Hippocampal formation (tissue), 2 donors: ENCODE measurements at places on chromosomes 2 and 18.

DNA sequence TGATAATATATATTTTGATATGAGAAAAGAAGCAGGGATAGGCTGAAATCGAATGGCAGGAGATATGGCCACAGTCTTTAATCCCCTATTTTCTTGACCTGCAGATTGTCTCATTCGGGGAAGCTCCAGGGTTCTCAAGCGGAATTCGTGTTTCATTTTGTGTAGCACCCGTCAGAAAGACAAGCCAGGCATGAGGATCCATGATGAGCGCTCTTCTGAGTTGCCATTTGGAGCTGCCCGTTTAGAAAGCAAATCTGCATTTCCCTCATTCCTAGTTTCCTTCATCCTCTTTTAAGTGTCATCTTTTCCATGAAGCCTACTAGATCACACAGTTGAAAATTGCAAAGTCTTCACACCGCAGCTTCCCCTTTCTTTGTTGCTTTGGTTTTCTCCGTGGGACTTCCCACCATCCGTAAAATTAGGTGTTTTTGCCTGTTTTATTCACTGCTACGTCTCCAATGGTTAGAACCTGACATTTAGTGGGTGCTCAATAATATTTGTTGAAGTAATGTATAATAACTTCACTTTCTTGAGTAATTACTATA, 16.9 kb downstream of the HNMT start:
- DNase-seq, result no peak

DNA sequence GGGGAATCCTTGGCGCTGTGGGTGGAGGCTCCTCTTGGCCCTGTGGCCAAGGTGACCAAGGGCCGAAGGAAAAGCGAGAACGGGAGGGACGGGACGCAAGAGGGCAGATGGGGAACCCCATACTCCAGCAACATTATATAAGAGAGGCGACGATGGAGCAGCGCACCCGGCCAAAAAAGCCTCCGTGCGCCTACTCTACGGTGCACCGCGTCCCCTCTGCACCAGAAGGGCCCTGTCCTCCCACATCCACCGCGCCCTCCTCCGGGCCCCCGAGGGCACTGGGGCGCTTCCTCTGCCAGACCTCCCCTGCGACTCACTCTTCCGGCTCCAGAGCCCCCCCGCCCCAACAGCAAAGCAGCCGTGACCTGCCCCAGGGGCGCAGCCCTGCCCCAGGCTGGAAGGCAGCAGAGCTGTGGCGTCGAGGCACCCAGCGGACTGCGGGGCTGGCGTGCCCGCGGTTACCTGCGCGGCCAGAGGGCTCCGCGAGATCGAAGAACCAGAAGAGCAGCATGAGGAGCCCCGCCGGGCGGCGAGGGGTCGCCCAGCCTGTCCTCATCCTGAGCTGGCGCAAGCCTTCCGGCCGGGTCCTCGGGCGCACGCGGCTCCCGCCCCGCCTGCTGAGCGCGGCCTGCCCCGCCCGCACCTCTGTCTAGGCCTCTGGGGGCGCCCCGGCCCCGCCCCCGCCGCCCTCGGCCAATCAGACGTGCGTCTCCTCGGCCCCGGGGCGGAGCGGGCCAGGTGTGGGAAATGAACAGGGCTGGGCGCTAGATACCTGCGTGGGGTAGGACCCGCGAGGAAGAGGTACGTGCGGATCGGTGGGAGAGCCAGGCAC, 106.3 kb upstream of the CD302 start:
- no peak for DNase-seq

DNA sequence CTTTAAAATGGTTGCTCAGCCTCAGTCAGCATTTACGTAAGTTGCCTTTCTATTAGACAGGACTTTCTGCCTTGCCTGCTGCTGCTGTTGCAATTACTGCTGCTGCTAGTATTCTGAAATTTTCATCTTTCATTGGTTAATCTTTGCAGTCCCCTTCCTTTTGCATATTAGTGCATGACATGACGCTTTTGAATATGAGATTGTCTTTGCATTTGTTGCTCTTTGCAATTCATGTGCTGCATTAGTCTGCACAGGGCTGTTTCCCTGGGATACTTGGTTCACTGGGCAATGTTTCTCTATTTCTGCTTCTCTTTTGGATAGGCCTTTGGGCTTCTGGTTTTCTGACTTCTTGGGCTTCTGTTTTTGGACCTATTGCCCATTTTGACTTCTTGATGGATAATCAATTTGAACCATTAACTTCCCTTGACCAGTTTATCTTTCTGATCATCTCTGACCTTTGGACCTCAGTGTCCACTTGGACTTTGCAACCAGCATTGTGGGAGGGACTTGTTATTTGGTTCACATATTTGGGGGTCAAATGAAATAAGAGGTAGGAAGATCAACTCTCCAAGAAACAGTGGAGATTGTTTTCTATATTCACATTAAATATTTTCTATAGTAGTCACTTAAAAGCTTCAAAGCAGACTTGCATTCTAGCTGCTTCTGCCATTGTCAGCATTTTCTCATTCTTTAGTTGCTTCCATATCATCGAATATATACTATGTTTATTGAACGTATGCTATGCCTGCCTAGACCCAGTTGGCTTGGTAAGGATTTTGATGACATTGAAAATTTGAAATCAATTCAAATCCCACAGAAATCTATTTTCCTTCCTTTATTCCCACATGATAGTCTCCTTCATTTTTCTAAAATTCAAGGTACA, 12.5 kb upstream of the BUB1 start:
- DNase-seq, result no peak

GRCh38 chr2:179692610-179693009, 168.8 kb downstream of the ZNF385B start:
- no peak for DNase-seq

DNA sequence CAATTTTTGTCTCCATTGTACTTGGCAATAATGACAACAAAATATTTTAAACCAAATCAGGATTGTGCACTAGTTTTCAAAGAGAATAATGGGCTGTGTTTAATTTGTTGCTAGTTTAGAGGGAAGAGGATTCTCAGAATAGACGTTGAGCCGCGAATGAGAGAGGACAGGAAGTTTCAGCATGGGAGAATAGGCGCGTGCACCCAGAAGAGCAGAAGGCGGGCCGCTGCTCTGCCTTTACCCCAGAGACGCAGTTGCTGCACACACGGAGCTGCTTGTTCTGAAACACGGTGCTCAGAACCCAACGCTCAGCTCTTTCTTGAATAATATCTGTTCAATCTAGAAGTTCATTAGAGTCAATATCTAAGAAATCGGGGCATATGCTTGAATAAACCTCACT, 223.4 kb downstream of the MYT1L start:
- DNase-seq, result no peak

GRCh38 chr2:96485350-96485749, 19.8 kb downstream of the NEURL3 start:
- DNase-seq, result no peak

GRCh38 chr2:208046686-208047085, 21.4 kb upstream of the PLEKHM3 start:
- no peak for DNase-seq

DNA sequence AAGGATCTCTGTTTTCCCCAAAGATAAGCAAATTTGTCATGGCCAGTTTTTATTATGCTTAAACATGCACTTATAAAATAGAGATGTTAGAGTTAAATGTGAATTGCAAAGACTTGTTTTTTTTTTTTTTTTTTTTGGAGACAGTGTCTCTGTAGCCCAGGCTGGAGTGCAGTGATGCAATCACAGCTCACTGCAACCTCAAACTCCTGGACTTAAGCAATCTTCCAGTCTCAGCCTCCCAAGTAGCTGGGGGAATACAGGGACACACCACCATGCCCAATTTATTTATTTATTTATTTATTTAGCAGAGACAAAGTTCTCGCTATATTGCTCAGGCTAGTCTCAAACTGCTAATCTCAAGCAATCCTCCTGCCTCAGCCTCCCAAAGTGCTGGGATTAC, 15.1 kb downstream of the PHOSPHO2 start:
- no peak for DNase-seq

DNA sequence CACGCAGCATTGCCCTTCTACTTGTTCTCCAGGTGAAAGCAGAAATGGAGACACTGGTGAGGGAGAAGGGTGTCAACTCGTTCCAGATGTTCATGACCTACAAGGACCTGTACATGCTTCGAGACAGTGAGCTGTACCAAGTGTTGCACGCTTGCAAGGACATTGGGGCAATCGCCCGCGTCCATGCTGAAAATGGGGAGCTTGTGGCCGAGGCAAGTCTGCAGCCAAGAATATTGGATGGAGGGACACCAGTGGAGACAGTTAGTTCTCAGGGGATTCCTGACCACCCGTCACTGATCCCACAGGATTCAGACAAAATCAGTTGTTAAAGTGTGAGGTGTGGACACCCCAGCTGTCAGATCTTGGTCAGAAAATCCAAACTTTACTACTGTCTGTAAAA, 43.2 kb upstream of the MAPRE3 start:
- DNase-seq, result no peak

GRCh38 chr18:50172367-50172766, 22.6 kb downstream of the MYO5B start:
- no peak for DNase-seq

- no peak for DNase-seq
Measured at GRCh38 chr2:28835781-28836180, 25.1 kb downstream of the SPDYA start.

DNA sequence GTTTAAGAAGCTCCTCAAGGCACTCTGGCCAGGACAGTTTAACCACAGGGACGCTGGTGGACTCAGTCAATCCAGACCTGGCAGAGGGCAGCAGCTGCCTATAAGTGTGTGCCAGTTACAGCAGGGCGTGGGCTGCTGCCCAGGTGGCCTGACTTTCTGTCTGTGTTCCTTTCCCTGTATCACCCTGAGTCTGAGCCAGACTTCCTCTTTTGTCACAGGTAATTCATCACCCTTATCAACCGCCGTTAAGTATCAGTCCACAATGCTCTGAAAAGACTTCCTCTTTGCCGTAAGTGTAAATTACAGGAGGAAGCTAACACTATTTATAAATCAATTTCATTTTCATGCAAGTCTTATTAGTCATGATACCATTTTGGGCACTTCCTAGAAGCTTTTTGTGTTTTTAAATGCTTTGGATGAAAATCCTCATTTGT, 7.0 kb downstream of the LPIN1 start:
- DNase-seq, result no peak

- DNase-seq, result no peak
Measured at GRCh38 chr2:207260021-207260420, 94.3 kb upstream of the KLF7 start.

GRCh38 chr2:17765398-17765797, 11.5 kb downstream of the GEN1 start:
- DNase-seq, result no peak

DNA sequence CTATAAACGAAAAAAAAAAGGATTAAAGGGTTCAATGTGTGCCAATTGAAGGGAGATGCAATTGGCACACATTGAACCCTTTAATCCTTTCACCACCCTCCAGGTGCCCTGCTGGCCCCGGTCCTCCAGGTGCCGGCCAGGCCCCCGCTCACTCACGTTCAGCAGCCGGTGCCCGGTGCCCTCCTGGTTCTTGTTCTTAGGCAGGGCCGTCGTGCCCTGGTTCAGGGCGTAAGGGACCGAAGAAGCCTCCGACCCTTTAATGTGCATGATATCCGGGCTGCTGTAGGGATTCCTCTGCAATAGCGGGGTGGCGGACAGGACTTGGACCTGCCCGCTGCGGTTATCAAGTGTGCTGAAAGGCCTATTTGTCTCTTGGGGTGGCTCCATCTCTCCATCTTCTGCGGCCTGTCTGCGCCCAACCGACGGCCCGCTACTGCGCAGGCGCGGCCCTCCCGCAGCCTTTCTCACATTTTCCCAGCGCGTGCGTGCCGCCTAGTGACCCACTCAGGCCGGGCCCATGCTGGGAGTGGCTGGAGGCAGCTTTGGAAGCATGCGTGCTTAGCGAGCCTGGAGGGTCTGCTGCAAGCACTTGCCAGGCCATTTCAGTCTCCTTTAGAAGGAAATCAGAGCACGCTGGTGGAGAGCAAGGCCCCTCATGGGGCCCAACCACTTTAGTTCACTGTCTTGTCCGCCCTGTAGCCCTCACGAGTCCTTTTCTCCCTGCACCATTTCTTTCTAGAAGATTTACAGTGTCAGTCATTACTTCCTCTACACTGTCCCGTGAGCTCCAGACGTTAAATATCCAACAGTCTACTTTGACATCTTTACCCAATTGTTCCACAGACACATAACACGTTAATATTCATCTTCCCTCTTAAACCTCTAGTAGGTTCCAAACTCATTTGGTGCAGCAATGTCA, 24.3 kb downstream of the TMEM237 start:
- DNase-seq, result peak; percentile 36

GRCh38 chr2:1613078-1613445, 131.3 kb downstream of the PXDN start:
- DNase-seq, result no peak

DNA sequence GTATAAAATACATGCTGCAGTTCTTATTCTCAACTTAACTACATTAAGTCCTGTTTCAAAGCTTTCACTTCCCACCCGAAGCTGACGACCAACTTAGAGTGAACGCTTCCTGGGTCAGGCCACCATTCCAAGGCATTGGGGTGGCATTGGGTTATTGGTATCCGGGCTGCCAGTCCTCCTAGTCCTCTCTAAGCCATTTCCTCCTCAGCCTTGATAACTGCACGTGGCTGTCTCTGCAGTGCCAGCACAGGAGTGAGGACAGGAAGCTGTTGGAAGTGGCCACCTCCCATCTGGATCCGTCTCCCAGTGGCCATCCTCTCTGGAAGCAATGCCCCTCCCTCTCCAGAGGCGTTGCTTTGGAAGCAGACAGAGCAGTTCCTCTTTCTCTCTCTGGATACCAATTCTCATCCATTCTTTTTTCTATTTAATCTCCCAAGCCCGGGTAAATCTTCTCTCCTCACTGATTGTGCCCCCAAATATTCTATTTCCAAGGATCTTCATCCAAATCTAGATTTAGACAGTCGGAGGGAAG, 354.7 kb downstream of the EIPR1 start:
- no peak for DNase-seq

DNA sequence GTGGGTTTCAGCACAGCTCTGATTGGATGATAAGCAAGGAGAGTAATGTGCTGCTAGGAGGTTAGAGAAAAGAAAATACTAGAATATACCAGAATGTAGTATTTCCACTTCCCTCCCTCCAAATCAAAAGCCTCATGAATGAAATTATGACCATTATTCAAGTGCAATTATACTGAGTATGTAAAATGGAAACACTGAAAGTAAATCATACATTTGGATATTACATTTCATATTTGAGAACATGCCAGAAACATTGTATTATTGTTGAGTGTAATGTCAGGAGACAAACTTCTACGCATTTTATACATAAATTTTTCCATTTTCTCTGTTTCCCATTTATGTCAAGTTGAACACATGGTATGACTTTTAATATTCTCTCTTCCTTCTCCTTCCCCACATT, 942 bp upstream of the CETN1 start:
- DNase-seq, result no peak

GRCh38 chr2:68762100-68762499, 27.5 kb downstream of the ARHGAP25 start:
- no peak for DNase-seq

DNA sequence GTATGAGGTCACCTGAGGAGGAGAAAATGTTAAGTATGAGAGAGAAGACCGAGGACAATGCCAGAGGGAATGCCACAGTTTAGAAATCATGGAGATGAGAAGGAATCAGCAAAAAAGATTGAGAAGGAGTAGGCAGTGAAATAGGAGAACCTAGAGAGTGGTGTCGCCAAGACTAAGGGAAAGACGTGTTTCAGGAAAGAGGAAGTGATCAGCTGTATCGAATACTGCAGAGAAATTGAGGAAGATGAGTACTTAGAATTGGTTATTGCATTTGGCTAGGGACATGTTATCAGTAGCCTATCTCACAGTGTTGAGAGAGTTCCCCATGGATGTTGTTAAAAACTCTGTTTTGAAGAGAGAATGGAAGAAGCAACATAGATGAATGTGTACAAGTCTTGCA, 112.3 kb downstream of the GALNT1 start:
- DNase-seq, result no peak

- no peak for DNase-seq
Measured at GRCh38 chr2:63270717-63271116, 220.1 kb downstream of the OTX1 start.
